ENCODE measurements at places on chromosomes 1 and 21.

- DNase-seq = no peak
Measured at GRCh38 chr1:43565600-43566360, 35.1 kb downstream of the PTPRF start.

- no peak for DNase-seq
Measured at GRCh38 chr21:14877581-14878228, 187.1 kb downstream of the NRIP1 start.

DNA sequence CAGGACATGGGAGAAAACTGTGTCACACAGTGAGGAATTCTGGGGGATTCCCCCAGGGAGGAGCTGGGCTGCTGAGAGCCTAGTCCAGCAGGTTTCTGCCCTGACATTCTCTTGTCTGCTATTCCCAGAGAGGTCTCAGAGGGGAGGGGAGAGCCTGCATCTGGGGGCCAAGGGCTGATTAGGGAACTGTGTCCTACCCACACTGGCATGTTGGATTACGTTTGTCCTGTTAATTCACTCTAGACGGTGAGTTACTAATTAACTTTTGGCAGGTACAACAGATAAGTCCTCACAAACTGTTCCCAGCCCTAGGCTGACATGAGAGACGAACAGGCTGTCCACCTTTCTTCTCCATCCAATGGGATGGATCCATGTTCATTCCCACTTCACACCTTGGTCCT lies 2.6 kb upstream of the SH3BGRL3 start:
- DNase-seq = no peak

- DNase-seq = no peak
Measured at GRCh38 chr1:55117941-55118340, 78.6 kb downstream of the PCSK9 start.

DNA sequence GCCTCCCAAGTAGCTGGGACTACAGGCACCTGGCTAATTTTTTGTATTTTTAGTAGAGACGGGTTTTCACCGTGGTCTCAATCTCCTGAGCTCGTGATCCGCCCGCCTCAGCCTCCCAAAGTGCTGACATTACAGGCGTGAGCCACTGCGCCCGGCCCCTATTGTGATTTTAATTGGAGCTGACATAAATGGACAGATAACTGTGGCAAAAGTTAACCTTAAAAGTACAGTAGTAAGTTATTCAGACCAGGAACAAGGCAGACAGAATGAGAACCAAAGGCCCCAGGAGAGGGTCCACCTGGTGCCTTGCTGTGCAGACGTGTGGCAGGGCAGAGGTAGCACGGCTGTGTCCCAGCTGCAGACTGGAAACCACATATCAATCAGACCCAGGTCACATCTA lies 11.0 kb downstream of the TMEM201 start:
- DNase-seq = no peak
